Mesothelial cell of epicardium (in vitro differentiated cells): ENCODE measurements at places on chromosomes 5 and 9.

DNA sequence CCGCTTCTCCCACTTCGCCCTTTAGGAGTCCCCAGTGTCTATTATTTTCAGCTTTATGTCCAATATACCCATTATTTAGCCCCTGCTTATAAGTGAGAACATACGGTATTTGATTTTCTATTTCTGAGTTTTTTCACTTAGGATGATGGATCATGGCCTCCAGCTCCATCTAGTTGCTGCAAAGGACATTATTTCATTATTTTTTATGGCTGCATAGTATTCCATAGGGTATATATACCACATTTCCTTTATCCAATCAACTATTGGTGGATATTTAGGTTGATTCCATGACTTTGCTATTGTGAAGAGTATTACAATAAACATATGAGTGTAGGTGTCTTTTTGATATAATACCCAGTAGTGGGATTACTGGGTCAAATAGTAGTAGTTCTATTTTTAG, 162.9 kb downstream of the FER start:
- no peak for DNase-seq

- DNase-seq: no peak
Measured at GRCh38 chr9:79610019-79610631, 38.4 kb downstream of the TLE4 start.

DNA sequence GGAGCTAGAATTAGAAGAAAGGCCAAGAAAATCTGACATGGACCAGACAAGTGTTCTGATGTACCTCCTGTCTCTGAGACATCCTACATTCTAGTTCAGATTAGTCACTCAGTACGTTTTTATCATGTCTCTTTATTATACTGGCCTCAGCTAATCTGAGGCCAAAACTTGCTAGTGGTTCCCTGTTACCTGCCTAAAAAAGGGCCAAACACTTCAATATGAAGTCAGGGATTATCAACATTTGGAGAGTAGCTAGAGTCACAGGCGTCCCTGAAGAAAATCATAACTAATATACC, 587.4 kb downstream of the PRELID2 start:
- no peak for DNase-seq

DNA sequence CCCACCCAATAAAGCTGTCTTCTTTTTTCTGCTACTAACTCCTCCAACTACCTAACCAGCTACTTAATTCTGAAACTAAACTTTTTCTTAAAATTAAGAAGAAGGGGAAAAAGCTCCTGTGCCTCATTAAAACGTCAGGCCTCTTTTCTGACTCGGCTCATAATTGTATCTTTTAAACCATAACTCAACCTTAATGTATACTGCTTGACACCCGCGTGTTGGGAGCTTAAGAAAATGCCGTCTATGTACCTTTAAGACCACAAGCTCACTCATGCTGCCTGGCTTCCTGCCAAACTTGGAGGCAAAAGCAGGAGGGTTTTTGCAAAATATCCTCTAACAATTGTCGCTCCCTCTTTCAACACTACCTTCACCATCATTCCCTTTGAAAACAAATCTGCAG, 5.0 kb downstream of the EBF1 start:
- DNase-seq: peak; percentile 69

DNA sequence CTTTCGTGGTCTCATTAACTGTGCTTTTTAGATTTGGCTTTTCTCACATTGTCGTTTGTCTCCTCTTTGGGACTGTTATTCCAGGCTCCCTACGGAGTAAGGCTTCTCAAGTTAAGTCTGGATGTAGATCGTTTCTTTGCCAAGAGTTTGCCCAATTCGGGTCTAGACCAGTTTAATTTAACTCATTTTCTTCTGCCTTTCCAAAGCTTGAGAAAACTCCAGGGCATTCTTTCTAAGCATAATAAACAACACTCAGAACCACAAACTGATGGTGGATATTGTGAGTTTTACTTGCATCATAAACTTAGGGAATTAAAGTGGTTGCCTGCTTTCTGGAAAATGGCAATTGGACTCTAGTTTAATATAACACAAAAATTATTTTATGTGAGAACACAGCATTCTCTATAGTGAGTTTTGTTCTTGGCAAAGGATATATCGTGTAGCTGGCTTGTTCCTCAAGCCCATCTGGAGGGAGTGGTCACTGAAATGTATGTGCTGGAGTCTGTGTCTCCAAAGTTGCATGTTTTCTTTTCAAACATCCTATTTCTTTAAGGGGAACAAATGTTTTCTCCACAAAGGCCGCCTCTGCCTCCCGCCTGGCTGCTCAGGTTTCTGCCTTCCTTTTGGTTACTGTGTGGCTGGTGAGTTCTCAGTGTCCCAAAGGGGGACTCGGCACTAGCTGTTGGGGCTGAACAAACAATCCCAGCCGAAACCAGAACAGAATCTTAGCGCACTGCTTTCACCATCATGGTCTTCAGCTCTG, 211.3 kb upstream of the FBN2 start:
- DNase-seq: no peak

GRCh38 chr5:141488591-141489561, at the start of gene PCDHGC5:
TSS of gene PCDHGC5 (plus strand) at chr5:141489081. CDS start at chr5:141489241, 160 bp downstream.
- no peak for DNase-seq

GRCh38 chr9:93368437-93368836, 83.0 kb upstream of the FAM120A start:
- no peak for DNase-seq

GRCh38 chr5:133474851-133475590, 137.3 kb downstream of the FSTL4 start:
- no peak for DNase-seq

- no peak for DNase-seq
Measured at GRCh38 chr5:58666598-58667581, 84.0 kb downstream of the RAB3C start.

- no peak for DNase-seq
Measured at GRCh38 chr5:93415819-93416218, 165.2 kb downstream of the NR2F1-AS1 start.

DNA sequence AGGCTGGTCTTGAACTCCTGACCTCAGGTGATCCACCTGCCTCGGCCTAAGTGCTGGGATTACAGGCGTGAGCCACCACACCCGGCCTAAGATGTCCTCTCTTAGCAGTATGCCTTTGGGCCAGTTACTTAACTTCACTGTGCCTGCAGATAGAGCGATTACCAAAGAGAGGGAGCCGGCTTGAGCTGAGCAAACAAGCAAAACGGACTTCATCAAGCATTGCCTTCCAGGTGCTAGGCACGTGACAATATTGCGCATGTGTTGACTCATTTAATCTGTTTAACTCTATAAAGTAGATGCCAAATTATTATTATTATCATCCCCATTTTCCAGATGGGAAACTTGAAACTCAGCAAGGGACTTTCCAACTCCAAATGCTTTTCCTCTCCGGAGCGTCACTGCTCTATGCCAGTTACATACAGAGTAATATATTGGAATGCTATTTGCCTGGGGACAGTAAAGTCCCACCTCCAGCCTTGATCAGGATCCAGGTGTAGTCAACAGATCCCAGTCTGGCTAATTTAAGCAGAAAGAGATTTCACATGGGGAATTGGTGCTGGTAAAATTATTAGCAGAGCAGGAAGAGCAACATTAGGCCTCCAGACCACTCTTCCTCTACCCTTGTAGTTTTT, 5.6 kb upstream of the C9orf152 start:
- no peak for DNase-seq

GRCh38 chr9:17775656-17776055, 196.8 kb downstream of the SH3GL2 start:
- no peak for DNase-seq

DNA sequence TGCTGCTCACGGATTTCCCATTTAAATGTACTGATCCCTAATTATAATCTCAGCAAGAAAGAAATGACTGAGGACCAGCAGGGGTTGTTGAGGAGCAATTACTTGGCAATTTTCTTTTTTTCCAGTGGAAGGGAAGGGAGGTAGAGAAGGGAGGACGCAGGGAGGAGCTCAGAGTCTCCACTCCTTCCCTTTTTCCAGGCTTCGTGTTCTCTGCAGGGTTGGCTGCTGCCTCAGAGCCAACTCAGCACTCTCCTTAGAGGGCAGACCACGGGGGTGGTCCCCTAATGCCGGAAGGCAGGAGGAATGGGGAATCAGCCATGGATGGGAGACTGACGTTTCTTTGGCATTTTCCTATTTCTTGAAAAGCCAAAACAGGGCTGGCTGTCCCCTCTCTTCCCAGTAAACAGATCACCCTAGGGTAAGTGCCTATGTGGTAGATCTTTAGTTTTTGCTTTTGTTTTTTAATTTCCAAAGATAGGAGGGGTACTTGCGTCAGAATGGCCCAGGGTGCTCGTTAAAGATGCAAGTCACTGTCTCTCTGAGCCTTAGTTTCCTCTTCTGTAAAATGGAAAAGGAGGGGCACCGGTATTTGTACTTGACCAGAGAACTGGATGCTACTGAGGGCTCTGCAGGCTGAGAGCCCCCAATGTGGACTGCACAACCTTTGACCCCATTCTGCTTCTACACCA, 39.6 kb upstream of the LCP2 start:
- DNase-seq: no peak

- no peak for DNase-seq
Measured at GRCh38 chr9:6538666-6539071, 106.9 kb downstream of the GLDC start.

DNA sequence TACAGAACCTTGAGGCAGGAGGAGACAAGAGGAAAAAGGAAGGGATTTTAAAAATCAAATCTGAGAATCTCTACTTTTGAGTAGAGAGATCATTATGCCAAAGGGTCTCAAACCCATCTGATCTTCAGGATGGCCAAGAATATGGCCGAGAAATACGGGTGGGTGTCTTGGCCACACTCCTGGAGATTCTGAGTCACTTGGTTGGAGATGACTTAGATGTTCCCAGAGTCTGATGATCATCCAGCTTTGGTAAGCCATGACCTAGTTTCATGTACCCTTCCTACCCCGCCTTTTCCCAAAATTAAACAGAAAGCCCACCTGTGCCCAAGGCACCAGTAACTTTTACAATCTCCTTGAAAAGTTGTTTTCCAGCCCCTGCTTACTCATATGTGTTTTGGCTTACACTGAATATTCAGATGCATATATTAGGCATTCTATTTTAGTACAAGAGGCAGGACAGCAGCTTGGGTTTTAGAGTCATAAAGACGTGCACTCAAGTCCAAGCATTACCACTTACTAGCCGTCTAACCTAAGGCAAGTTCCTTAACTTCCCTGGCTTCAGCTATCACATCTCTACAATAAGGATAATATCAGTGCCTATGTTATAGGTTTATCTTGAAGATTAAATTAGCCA, 167.0 kb upstream of the GPR151 start:
- DNase-seq: no peak

GRCh38 chr5:124871303-124871702, 124.9 kb upstream of the ZNF608 start:
- DNase-seq: no peak

DNA sequence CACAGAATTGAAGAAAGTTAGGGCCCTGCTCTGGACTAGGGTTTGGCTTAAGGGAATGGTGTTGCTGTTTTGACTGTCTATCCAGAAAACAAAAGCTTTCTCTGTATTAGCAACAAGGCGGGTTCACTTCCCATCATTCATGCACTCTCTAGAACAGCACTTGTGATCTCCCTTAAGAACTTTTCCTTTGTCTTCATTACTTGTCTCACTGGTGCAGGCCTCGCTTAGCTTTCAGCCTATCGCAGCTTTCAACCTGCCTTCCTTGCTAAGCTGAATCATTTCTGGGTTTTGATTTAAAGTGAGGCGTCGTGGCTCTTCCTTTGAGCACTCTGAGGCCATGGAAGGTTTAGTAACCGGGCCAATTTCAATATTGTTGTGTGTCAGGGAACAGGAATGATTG, 35.2 kb upstream of the LPCAT1 start:
- DNase-seq: no peak

DNA sequence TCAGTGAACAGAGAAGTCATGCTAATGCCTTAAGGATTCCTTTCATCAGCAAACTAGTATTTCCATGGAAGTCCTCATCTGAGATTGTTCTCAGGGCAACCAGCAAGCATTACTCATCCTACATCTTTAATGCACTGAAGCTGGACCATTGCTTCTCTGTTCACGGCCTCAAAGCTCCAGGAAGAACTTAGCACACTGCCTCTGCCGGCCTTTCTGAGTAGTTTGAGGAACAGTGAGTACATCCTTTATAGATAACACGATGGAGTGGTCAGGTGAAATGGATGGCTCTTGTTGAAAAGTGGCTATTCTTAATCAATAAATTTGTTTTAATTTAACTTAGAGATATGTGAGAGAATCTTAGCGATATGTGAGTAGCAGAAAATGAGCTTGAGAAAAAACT, 35.8 kb downstream of the MEGF10 start:
- no peak for DNase-seq

DNA sequence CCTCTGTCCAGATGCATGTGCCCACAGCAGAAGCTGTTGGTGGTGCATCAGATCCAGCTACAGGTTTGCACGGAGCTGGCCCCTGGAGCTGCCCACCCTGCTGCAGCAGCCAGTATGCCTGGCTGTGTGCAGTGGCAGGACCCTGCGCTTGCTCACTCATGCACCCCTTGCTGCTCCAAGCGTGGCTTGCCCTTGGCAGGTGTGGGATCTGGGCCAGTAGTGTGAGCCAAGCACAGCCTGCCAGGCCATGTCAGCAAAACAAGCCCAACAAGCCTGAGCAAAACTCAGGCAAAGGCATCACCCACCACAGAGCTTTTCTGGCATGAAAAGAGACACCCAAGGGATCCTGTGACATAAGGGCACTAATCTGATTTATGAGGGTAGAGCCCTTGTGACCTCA, 18.3 kb upstream of the ECPAS start:
- DNase-seq: no peak

DNA sequence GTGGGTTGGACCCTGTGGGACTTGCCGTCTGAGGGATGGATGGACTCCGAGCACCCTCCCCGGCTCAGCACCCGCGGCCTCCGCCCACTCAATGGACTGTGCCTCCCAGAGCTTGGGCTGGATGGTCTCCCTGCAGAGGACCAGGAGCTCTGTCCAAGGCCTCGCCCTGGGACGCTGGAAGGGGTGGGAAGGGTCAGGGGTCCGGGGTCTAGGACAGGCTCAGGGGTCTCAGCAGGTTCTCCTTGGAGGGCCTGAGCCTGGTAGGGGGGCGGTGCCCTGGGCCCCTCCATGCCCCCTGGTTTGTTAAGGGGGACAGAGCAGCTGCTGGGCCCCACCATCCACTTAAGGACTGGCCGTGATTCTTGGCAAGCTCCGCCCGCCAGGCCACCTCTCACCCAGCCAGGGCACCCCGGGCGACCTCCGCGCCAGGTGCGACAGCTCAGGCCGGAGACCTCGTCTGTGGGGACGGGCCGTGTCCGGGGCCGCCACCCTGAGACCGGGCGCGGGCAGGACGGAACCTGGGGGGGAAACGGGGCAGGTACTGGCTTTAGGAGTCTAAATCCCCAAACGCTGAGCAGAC, 29.2 kb downstream of the EXOC3 start:
- DNase-seq: no peak

GRCh38 chr5:9363026-9363425, 182.8 kb downstream of the SEMA5A start:
- DNase-seq: no peak
